Chondrocyte (in vitro differentiated cells): ENCODE measurements at places on chromosomes 5 and 9.

DNA sequence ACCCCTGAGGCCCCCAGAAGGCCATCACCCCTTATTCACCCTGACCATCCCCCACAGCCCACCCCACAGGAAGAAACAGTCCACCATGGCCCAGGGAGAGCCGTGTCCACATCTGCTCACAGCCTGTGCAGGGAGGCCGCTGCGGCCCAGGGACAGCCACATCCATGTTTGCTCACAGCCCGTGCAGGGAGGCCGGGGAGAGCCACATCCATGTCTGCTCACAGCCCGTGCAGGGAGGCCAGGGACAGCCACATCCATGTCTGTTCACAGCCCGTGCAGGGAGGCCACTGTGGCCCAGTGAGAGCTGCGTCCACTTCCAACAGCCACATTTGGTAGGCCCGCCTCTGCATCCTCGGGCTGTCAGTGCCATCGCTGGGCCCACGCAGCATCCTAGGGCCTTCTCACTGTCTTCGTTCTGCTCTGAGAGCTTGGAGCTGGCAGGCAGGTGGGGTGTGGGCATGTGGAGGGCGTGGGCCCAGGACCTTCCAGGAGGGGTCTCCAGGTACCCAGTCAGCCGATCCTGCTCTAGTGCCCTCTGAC, 38.1 kb downstream of the LPCAT1 start:
- peaks cover 17% of the 10 kb centered on the region for H3K36me3 ChIP-seq
- no peak overlapping the region for H3K4me3 ChIP-seq
- no peak overlapping the region for H3K27ac ChIP-seq
- no peak for DNase-seq
- no peaks in the 10 kb centered on the region for H3K4me1 ChIP-seq
- H3K27me3 ChIP-seq: no peaks in the 10 kb centered on the region

GRCh38 chr5:113278976-113279375, 155.8 kb downstream of the TSSK1B start:
- H3K36me3 ChIP-seq: no peaks in the 10 kb centered on the region
- H3K27me3 ChIP-seq: no peaks in the 10 kb centered on the region
- no peak overlapping the region for H3K27ac ChIP-seq
- H3K4me1 ChIP-seq: peaks cover 8% of the 10 kb centered on the region
- H3K4me3 ChIP-seq: no peak overlapping the region

DNA sequence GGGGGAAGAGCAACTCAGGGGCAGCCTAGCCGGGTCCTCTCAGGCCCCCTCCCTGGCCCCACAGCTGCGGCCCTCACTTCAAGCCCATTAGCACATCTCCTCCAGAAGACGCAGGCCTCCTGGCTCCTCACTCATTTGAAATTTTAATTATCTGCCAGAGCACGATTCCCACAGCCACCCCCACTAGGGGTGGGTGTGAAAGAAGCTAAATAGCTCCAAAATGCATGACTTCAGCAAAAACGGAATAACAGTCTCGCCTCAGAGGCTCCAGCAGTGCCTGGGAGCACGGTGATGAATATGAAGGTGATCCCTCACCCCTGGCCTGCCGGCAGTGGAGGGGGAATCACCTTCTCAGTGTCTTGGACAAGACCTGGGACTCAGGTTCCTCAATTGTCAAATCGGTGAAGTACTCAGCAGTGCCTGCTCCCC, 61.1 kb upstream of the HRH2 start:
- no peak overlapping the region for H3K4me3 ChIP-seq
- H3K4me1 ChIP-seq: no peaks in the 10 kb centered on the region

DNA sequence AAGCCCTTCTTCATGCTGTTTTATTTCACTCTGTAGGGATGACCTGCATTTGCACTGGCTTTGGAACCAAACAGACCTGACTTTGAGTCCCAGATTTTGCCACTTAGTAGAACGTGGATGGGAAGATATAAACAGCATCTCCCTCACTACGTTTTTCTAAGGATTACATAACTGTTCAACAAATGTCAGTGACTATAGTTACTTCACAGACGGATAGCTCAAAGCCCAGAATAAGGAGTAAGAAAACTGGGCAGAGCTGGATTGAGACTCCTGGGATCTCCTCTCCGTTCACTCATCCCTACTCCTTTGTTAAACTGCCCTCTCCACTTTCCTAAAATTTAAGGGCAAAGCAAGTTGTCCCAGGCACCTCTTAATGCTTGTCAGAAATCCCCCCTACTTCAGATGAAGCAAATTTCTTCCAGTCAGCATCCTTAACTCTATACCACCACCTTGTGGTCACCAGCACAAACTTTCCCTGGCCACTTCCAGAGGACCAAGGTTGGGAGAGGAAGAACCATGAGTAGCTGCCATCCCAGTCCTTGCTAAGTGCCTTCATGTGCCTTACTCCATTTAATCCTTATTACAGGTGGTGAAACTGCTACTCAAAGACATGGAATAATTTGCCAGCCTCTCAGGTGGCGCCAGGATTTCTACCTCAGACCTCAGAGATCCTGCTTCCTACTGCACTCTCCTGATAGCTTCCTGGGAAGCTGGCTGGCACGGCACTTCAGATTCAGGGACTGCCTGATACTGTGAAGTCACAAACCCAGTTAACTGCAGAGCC, 38.4 kb downstream of the EGR1 start:
- no peak overlapping the region for H3K4me3 ChIP-seq
- H3K4me1 ChIP-seq: peaks cover 19% of the 10 kb centered on the region
- peak overlapping the region; percentile 45 for H3K27ac ChIP-seq
- H3K36me3 ChIP-seq: peaks cover 9% of the 10 kb centered on the region
- H3K27me3 ChIP-seq: no peaks in the 10 kb centered on the region

DNA sequence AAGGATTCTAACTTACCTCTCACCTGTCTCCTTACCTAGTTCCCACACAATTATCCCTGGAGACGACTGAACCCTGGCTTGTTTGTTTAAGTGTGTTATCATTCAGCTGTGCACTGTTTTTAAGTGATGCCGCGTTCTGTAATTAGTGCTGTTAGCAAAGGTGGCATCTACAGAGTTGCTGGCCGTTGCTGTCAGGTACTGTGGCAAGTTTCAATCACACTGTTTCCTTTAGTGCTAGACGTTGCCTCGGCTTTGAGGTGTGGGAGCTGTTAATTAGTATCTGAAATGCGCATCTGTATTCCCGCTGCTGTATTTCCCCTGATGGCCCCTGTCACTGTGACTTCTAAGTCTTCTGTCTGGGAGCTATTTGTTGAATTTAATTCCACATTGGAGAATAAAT, 193.8 kb upstream of the GAS1 start:
- H3K27ac ChIP-seq: no peak overlapping the region
- H3K27me3 ChIP-seq: no peaks in the 10 kb centered on the region
- no peak overlapping the region for H3K4me3 ChIP-seq
- DNase-seq: no peak
- H3K36me3 ChIP-seq: no peaks in the 10 kb centered on the region

DNA sequence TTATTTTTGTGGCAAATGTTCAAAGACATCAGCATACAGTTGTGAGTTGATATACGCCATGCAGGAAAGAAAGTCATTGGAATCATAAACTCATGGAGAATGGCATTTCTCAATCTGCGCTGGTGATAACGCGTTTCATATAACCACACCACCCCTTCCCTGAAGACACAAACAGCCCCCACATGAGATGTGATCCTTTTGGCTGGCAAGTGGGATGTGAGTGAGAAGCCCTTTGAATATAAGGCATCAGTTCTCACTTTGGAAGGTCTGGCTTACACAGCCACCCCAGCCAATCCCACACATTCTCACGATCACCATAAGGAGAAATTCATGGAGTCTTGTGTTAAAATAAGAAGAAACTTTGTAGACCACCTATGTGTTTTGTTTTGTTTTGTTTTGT, 725.0 kb downstream of the PRELID2 start:
- H3K4me3 ChIP-seq: no peak overlapping the region
- no peak for DNase-seq
- peaks cover 9% of the 10 kb centered on the region for H3K27me3 ChIP-seq

DNA sequence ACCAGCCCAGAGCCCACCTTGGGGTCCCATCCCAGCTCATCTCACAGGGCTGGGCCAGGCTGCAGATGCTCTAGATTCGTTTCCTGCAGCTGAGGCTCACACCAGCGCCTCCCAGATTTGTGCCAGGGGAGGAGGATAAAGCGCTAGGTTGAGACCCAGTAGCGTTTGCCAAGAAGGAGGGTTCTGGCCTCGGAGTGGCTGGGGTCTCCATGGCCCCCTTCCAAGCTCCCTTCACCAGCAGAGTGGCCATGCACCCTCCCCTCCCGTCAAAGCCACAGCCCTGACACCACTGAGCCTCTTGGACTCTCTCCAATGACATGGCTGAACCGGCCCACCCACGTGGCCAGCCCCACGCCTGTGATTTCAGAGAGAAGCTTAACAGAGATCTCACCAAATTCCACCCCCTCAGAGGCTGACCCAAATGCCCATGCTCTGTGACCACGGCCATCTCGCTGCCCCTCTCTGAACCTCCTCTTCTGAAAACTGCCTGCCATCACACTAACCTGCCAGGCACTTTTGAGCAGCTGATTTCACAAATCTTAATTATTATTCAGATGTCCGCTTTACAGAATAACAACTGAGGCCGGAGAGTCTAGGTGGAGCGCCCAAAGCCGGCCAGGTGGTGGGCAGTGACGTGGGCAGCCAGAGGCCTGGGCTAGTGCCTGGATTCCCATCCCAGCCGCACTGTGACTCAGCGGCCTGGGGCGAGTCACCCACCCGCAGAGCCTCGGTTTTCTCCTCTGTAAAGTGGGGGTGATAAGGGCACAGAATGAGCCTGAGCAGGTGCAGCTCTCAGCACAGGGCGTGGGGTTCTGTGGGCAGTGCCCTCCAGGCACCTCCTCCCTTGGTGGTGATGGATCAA, 155.7 kb downstream of the C9orf50 start:
- H3K27me3 ChIP-seq: no peaks in the 10 kb centered on the region
- H3K27ac ChIP-seq: no peak overlapping the region
- H3K4me3 ChIP-seq: no peak overlapping the region
- peaks cover 43% of the 10 kb centered on the region for H3K4me1 ChIP-seq
- DNase-seq: no peak

GRCh38 chr5:170896779-170897178, 35.0 kb downstream of the RANBP17 start:
- no peaks in the 10 kb centered on the region for H3K27me3 ChIP-seq
- H3K36me3 ChIP-seq: peaks cover 31% of the 10 kb centered on the region
- no peak for DNase-seq
- peaks cover 6% of the 10 kb centered on the region for H3K4me1 ChIP-seq

- H3K36me3 ChIP-seq: no peaks in the 10 kb centered on the region
- no peak overlapping the region for H3K4me3 ChIP-seq
- peaks cover 10% of the 10 kb centered on the region for H3K27me3 ChIP-seq
- H3K27ac ChIP-seq: no peak overlapping the region
- peaks cover 13% of the 10 kb centered on the region for H3K4me1 ChIP-seq
- DNase-seq: no peak
Observed at GRCh38 chr5:36443941-36444340, 142.2 kb upstream of the RANBP3L start.

DNA sequence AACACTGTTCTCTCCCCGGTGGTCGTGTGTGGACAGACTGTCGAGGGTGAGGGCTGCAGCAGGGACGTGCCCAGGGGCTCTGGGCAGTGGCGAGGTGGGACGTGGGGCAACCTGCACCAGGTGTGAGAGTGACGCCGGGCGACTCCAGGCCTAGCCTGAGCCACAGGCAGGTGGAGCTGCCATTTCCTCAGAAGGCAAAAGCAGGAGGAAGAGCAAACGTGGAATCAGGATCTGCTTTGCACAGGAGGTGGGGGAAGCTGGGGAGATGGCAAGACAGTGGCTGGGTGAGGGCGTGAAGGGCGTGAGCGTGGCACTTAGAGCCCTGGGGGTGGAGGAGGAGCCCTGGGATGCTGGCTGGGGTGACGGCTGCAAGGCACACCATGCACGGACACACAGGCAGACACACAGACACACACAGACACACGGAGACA, 39.6 kb upstream of the NSMF start:
- H3K27me3 ChIP-seq: no peaks in the 10 kb centered on the region
- H3K36me3 ChIP-seq: no peaks in the 10 kb centered on the region
- no peak for DNase-seq
- no peak overlapping the region for H3K27ac ChIP-seq
- no peak overlapping the region for H3K4me3 ChIP-seq
- H3K4me1 ChIP-seq: peaks cover 9% of the 10 kb centered on the region

DNA sequence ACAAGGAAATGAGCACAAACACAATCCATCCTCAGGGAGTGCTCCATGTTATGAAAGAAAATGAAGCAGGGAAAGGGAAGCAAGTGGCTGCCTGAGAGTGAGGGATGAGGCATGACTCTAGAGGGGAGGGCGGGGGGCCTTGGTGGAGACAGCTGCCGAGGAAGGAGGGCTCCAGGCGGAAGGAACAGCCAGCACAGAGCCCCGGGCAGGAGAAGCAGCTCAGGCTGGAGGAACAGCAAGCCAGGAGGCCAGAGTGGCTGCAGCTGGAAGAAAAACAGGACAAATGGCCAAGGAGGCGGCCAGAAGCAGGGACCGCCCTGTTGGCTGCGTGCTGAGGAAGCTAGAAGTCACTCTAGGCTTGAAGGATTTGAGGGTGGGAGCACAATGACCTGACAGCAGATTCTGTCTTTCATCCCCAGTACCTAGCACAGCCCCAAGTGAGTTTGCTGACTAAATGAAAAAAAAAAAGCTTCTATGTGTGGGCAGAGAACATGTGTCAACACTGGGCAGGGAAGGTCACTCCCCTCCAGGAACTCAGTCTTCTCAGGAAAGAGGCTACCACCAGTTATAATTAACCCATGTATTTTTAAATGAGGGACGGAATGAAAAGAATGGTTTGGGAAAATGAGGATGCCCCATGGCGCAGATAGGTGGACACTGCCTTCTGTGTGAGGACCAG, 142.8 kb downstream of the DCP2 start:
- no peaks in the 10 kb centered on the region for H3K27me3 ChIP-seq
- no peak overlapping the region for H3K4me3 ChIP-seq
- peaks cover 10% of the 10 kb centered on the region for H3K4me1 ChIP-seq
